ENCODE measurements at places on chromosomes 3 and 15.

DNA sequence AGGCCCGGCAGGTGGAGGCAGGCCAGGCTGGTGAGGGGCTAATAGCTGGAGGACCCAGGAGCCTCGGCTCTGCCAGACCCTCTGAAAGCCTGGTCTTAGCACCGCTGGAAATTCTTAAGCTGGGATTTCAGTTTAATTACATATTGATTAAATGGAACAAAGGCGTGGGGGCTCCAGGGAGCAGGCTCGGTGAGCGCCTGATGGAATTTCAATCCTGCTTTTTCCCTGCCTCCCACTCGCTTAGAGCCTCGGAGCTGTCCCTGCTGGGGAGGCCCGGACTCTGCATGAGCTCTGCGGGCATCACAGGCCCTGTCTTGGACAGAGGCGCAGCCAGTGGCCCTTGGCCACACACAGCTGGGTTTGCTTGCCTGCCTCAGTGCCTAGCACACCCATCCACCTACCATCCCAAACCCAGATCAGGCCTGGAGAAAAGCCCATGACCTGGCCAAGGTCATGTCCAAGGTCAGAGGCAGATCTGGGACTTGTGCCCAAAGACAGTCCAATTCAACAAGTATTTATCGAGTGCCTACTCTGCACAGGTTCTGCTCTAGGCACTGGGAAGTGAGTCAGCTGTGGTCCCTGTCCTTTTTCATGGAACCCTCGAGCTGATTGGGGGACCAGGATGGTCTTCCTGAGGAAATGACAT lies 40.6 kb downstream of the LINGO1 start:
- DNase-seq, result no peak

DNA sequence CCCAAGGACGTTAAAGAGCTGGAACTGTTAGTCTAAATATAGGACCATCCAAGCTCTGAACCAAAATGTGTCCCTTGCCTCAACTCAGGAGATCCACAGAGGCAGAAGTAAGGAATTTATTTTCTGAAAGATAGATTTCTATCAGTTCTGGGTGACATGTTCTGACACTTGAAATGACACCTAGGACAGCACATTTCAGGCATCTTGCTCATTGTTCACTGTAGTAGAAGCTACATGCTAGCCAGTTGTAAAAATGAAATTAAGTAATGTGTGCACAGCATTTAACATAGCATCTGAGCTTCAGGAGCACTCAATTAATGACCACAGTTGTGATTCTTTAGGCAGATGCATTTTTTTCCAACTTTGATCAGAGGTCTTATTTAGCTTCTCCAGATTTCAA lies 567 bp downstream of the CCR2 start:
- DNase-seq, result no peak

- no peak for DNase-seq
Observed at GRCh38 chr3:185739264-185739701, 85.6 kb downstream of the IGF2BP2 start.

GRCh38 chr3:131819381-131820055 lies 215.3 kb downstream of the CPNE4 start:
- no peak for DNase-seq

- DNase-seq, result no peak
Observed at GRCh38 chr3:4245671-4246070, 57.5 kb upstream of the SETMAR start.

- peak; percentile 44 for DNase-seq
Observed at GRCh38 chr3:196063456-196063855, 18.4 kb downstream of the TFRC start.

DNA sequence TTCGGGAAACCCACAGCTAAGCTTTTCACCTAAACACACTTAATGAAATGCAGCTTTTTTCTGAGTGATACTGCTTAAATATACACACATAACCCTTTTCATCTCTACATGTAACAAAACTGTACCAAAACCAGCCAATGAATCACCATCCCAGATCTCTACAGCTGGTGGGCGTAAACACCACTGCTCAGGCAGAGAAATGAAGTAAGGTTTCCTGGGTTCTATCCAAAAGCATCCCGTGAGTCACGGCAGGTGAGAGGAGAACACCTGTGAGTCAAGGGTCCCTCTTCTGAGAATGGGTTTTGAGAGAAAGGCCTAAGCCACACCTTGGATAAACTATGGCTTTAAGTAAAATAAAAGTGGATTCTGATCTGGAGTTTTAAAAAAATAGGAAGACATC lies 2.6 kb downstream of the CLDN1 start:
- DNase-seq, result no peak

GRCh38 chr3:105862217-105862616 lies 6.6 kb downstream of the CBLB start:
- no peak for DNase-seq

- no peak for DNase-seq
Observed at GRCh38 chr3:192897005-192897404, 20.7 kb downstream of the MB21D2 start.

DNA sequence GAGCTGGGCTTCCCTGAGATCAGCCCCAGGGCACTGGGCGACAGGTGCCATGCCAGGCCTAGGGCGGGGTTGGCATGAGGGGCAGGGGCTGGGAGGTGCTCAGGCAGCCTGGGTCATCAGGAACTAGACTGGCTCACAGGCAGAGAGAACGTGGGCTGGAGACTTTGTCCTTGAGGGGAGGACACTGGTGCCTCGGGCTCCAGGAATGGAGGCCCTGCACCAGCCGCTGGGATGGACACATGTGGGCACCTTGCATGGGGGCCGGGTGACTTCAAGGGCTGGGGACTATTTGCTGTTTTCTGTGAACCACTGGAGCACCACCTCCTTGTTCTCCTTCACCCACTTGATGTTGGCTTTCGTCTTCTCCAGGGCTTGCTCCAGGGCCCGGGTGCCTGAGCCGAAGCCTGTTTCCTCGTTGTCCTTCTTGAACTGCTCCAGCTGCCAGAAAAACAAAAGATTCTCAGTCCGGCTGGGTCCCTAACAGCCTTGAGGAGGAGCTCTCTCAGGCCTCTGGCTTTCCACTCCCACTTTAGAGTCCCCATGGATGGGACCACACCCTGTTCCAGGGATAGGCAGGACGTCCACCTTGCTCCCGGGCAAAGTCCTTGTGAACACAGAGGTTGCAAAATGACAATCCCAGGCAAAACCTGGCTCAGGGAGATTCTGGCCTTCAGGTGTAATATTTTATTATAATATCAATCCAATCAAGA lies 9.1 kb downstream of the MESP2 start:
- DNase-seq, result no peak

GRCh38 chr3:12292770-12293169 lies 3.9 kb downstream of the PPARG start:
- no peak for DNase-seq

- DNase-seq, result no peak
Observed at GRCh38 chr3:127171721-127172120, 21.2 kb upstream of the PRR23E start.
